KG1 (cell line): ENCODE measurements at places on chromosomes 11 and 22.

DNA sequence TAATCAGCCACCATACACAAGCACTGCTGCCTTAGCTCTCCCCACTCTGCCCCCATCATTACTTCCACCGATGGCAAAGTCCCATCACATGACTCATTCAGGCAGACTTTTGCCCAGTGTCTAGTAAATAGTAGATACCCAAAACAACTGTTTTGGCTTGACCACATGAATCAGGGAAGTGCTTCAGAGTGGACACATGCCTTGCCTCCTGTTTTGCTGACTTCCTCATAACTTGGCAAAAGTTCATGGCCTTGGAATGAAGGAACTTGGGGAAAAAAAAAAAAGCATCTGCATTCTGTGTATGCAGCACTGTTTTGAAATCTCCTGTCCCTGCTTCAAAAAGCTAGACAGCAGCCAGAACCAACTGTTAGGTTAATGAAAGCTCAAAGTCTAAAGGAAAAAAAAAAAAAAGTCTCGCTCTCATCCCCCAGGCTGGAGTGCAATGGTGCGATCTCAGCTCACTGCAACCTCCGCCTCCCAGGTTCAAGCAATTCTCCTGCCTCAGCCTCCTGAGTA lies 335.3 kb downstream of the FAM181B start:
- DNase-seq = no peak

- no peak for DNase-seq
Observed at GRCh38 chr11:123338266-123338800, 91.7 kb upstream of the GRAMD1B start.

DNA sequence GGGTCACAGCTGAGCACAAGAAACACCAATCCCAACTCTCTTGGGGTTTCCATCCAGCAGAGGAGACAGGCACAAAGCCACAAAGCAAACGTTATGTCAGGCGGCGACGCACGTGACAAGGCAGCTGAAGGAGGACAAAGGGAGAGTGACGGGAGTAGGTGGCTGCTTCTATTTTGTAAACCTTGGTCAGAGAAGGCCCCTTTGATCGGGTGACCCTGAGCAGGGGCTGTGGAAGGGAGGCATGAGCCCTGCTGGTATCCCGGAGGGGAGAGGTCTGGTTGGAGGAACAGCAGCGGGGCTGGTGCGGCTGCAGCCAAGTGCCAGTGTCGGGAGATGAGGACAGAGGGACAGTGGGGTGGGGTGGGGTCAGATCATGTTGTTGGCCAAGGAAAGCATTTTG lies 17.3 kb upstream of the RFPL3 start:
- DNase-seq = no peak

GRCh38 chr11:103798446-103798845 lies 238.0 kb upstream of the DDI1 start:
- DNase-seq = no peak

- DNase-seq = no peak
Observed at GRCh38 chr11:125649465-125650166, 24.7 kb downstream of the CHEK1 start.

DNA sequence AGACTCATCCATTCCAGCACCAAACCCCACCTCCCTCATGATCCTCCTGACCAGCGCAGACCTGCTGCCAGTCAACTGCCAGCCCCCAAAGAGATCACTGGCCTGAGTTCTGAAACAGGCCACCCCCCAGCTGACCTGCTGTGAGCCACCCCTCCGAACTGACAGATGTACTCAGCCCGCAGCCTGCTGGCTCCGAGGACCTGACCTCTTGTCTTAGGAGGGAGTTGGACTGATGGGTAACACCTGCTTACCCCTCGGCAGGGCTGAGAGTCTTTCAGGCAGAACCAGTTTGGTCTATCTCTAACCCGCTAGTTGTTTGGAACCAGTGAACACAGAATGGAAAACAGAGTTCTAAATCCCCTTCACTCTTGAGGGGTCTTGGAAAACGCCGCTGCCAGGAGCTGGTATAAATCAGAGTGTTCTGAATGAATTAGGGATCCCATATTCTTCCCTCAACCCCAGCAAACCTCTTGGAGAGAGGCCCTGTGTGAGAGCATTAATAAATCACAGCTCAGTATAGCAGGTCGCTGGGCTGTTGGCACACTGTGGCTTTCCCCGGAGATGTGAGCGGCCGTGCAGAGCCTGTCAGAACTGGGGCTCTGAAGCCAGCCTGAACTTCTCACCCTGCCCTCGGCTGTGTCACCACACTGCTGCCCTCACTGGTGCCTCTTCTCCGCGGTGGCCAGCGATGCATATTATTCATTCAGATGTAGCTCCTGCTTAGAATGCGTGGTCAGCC lies 165.1 kb upstream of the NCAM1 start:
- no peak for DNase-seq

- no peak for DNase-seq
Observed at GRCh38 chr11:18468961-18469360, 13.3 kb downstream of the LDHAL6A start.

GRCh38 chr22:25368271-25368670 lies 148.8 kb downstream of the CRYBB2 start:
- no peak for DNase-seq

- DNase-seq = no peak
Observed at GRCh38 chr22:26320447-26320846, 108.6 kb upstream of the ASPHD2 start.

DNA sequence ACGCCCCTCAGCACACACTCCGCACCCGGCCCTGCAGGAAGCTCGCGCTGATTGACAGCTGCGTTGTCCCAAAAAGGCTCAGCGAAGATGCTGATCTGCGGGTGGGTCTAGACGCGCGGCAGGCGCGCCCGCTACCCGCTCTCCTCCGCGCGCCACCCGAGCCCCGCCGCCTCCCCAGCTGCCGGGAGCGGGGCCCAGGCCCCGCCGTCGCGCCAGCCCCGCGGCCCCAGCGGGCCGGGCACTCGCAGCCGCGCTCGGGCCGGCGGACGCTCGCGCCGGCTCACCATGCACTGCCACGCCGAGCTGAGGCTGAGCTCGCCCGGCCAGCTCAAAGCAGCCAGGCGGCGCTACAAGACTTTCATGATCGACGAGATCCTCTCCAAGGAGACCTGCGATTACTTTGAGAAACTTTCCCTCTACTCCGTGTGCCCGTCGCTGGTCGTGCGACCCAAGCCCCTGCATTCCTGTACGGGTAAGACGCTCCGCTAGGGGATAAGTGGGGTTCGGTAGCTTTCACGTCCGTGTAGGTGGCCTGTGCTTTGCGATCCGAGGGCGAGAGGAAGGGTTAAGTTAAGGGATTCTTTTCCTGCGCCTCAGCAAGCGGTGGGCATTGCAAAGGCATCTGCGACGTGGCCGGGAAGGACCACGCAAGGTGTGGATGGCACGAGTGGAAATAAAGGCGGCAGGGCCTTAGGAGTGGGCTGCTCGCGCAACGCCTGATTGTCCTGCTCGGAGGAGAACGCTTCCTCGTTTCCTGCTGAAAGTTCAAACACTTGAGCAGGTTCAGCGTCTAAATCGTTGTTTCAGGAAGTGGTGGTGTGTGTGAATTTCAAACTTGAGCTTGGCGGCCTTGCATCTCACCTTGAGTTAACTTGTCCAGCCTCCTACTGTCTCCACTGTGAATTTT lies at the start of gene BARX2:
BARX2 (plus strand) TSS at position 98 of the 907 bp plus-strand sequence; CDS start at position 286, 188 bp downstream.
- peak; percentile 37 for DNase-seq

GRCh38 chr11:95229993-95230809 lies 801 bp downstream of the SESN3 start:
- DNase-seq = peak; percentile 23

- no peak for DNase-seq
Observed at GRCh38 chr11:65216830-65217229, 35.1 kb downstream of the CAPN1 start.

DNA sequence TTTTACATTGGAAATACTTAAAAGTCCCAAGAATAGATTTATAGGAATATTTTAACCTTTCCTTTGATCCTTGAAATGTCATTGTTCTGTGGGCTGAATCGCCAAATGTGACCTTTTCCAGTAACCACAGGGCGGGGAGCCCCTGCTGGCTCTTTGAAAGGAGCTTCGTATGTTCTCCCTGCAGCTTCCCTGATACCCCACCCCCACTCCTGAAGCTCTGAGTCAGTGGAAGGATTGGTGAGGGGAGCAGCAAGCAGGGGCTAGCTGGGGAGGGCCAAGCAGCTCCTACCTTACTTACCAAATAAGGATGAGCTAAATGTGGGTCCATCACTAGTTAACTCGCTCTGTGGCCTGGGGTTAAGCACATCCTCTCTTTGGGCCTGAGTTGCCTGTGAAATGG lies 87.7 kb downstream of the CHST1 start:
- DNase-seq = no peak

DNA sequence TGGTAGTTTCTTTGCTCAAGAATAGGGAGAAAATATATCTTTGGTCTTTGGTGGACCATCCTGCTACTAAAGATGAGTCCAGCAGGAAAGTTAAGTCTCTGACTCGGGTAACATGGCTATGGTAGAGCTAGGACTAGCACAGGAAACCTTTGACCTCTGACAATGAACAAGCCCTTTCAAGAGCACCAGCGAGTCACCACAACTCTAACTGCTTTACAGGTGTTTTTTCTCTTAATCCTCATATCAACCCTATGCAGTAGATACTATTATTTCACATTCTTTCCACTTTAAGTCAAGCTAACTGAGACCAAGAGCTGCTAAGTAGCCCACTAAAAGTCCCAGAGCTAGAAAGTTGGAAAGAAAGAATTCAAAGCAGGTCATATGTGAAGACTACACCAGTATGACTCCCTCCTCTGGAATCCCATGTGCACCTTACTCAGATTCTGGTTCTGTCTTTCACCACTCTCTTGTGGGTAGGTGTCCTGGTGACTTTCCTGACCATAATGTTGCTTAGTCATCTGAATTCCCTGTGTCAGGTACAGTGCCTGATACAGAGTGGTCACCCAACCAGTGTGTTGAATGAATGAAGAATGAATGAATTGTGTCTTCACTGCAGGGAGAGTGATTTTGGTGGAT lies 53.8 kb upstream of the ME3 start:
- DNase-seq = no peak

DNA sequence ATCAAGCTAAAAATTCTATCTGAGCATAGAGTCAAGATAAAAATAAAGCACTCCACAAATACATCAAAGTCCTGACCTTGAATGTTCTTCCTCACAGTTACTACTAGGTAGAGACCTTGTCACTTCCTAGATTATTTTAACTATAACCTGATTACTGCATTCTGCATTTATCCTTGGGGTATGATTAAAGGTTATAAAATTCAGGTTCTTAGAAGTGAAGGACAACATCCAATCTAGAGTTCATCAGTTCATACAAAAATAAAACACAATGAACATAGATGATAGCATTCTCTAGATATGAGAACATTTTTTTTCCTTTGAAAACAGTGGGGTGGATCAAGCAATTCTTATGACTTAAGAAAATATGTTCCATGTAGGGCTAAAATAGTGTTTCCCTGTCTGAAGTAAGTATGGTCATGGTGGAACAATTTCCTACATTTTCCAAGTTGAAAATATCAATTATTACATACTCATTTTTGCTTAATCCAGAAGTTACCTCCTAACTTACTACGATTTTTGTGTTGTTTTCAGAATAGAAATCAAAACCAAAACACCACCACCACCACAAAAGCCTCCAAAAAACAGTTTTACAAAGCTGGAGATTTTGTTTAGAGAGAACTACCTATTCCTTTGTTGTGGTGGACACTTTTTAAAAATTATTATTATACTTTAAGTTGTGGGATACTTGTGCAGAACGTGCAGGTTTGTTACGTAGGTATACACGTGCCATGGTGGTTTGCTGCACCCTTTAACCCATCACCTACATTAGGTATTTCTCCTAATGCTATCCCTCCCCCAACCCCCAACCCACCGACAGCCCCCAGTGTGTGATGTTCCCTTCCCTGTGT lies 112.0 kb upstream of the DDI1 start:
- no peak for DNase-seq

DNA sequence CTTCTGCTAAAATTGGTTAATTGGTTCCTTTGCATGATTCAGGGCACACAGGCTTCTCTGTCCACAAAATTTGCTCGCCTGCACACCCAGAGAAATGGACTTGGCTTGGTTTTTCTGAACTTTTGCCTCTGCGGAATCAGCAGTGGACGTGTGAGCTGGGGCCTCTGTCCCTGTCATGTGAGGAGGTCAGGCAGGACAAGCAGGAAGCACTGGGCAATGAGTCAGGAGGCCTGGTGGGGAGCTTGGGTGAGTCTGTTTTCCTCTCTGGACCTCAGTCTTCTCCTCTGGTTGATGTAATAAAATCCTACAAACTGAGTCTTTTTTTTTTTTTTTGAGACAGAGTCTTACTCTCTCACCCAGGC lies 10.4 kb upstream of the CELSR1 start:
- no peak for DNase-seq

DNA sequence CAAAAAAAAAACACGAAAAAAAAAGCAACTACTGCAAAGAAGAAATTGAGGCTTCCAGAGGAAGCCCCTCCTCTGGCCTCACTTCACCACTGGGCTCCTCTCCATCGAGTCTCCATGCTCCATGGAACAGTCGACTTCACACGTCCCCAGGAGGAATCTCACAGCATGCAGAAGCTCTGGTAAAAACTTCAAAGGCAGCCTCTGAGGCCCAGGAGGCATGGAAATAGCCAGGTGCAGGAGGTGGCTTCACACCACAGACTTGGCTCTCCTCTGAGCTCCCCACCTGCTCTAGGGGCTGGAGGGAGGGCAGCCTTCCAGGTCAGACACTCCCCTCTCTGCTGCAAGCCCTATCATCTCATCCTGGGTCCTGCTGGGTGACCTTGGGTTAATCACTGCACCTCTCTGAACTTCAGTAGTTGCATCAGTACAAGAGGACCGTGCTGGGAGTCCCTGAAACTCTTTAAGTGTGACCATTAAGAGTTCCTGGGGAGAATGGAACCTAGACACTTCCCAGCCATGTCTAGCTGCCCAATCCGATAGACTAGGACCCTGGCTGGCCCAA lies 8.2 kb downstream of the PDE2A start:
- no peak for DNase-seq

- DNase-seq = no peak
Observed at GRCh38 chr11:72808331-72808798, 5.8 kb upstream of the ATG16L2 start.

- DNase-seq = no peak
Observed at GRCh38 chr11:10005955-10006525, 288.0 kb downstream of the SBF2 start.

- no peak for DNase-seq
Observed at GRCh38 chr11:125418396-125418795, 77.7 kb downstream of the FEZ1 start.

- DNase-seq = no peak
Observed at GRCh38 chr11:116895048-116895757, 57.8 kb upstream of the APOA1 start.

DNA sequence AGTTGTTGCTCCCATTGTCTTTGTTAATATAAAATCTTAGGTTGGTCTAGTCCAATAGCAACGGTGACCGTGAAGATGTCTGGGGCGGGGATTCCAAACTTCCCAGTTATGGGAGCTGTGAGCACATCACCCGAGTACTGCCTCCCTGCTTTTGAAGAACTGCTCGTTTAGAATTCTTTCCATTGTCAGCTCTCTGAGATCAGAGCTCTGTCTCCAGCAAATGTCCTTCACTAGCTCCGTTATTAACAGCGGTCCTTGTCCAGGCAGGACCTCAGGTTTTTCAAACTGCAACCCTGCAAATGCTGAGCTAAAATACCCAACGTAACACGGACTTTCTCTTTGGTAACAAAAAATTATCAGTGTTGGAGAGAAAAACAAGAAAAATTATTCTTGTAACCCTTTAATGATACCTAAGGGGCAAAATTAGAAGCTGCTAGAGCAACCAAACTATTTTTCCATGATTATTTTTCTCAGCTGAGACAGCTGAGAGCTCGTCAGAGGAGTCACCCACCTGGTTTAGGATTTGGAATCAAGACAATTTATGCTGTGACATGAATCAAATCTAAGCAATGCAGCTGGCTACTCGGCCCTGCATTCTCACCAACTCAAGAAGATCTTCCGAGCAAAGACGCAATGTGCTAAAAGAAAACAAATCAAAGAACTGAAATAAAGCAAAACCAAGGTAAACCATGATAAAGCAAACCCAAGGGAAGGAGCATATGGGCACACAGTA lies 15.1 kb upstream of the EFCAB6 start:
- DNase-seq = no peak
